ENCODE measurements at places on chromosomes 7 and 10. TPM values are rescaled to one million over a fixed set of nuclear protein-coding genes. Genes with fewer than 3 reads are reported as not detected.
A peak's percentile ranks its signal among the peaks of the same experiment; 100 is the strongest.

DNA sequence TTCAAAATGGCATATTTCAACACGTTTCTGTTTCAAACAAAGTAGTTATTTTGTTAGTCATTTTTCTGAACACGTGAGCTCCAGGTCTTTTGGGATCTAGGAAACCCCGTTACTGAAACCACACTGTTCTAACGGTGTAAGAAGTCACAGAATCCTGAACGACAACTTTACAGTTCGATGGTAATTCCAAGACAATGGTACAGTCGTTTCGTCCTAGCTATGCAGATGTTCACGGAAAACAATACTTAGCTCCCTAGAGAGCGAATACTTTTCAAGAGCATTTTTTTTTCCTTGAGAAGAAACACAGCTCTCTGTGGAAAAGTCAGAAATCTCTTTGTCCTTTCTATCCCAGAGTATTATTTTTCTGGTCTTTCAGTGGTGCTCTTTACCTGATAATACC, 254.1 kb downstream of the ADARB2 start:
- no peak for DNase-seq
- peaks cover 3% of the 10 kb centered on the region for H3K4me1 ChIP-seq

- H3K27ac ChIP-seq: no peak overlapping the region
- H3K4me1 ChIP-seq: no peaks in the 10 kb centered on the region
- H3K27me3 ChIP-seq: no peaks in the 10 kb centered on the region
These were observed 9.0 kb downstream of the SPOCK2 start for GRCh38 chr10:72079356-72079755.

DNA sequence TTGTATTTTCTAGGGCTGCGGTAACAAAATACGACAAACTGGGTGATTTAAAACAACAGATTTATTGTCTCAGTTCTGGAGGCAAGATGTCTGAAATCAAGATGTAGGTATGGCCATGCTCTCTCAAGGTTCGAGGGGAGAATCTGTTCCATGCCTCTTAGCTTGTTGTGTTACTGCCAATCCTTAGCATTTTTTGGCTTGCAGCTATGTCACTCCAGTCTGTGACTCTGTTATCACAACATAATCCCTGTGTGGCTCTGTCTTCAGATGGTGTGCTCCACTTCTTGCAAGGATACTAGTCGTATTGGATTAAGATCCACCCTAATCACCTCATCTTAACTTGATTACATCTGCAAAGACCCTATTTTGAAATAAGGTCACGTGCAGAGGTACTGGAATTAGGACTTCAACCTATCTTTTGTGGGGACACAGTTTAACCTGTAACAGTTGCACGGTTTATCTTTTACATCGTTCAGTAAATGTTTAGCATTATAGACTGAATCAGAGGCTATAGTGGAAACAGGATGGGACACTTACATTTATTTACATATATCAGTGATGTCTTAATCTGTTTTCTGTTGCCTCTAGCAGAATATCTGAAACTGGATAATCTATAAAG, 3.1 kb downstream of the C1GALT1 start:
- no peak overlapping the region for H3K27ac ChIP-seq
- H3K4me3 ChIP-seq: peak overlapping the region; percentile 98
- peaks cover 7% of the 10 kb centered on the region for H3K4me1 ChIP-seq
- DNase-seq: no peak
- H3K27me3 ChIP-seq: no peaks in the 10 kb centered on the region

- DNase-seq: no peak
- no peaks in the 10 kb centered on the region for H3K27me3 ChIP-seq
- no peaks in the 10 kb centered on the region for H3K36me3 ChIP-seq
- H3K4me3 ChIP-seq: no peak overlapping the region
- H3K4me1 ChIP-seq: peaks cover 2% of the 10 kb centered on the region
These were observed 103.7 kb upstream of the TMEM72 start for GRCh38 chr10:44807451-44807850.

GRCh38 chr10:3482200-3482993, 302.6 kb downstream of the KLF6 start:
- no peaks in the 10 kb centered on the region for H3K4me1 ChIP-seq
- no peak overlapping the region for H3K27ac ChIP-seq
- no peak for DNase-seq
- H3K4me3 ChIP-seq: no peak overlapping the region
- H3K27me3 ChIP-seq: no peaks in the 10 kb centered on the region

DMBT1 gene
- total RNA-seq: not detected

CLEC5A gene
- total RNA-seq: not detected

RGR gene
- total RNA-seq: not detected

DBNL gene
- total RNA-seq: 52.8 TPM

Measured in H9 (cell line).